ENCODE measurements at places on chromosomes 4 and X. TPM values are rescaled to one million over a fixed set of nuclear protein-coding genes. Genes with fewer than 3 reads are reported as not detected.

Gene DRD5
- 0.83 TPM for total RNA-seq

Gene ITM2A
- 181 TPM for total RNA-seq

Gene KIT
- 18.2 TPM for total RNA-seq

DNA sequence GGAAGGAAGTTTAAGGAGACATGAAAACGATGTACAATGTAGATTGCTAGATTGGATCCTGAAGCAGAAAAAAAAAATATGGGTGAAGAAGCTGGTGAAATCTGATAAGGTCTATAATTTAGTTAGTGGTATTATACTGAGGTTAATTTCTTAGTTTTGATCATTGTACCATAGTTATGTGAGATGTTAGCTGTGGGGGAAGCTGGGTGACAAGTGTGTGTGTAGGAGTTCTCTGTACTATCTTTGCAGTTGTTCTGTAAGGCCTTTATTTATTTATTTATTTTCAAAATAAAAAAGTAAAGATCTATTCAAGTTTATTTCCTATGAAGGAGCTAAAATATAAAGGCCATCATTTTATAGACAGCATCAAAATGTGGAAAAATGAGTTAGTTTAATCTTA lies 12.5 kb upstream of the EXOC1 start:
- H3K36me3 ChIP-seq: no peaks in the 10 kb centered on the region
- H3K27ac ChIP-seq: no peak overlapping the region
- H3K4me3 ChIP-seq: no peak overlapping the region

DNA sequence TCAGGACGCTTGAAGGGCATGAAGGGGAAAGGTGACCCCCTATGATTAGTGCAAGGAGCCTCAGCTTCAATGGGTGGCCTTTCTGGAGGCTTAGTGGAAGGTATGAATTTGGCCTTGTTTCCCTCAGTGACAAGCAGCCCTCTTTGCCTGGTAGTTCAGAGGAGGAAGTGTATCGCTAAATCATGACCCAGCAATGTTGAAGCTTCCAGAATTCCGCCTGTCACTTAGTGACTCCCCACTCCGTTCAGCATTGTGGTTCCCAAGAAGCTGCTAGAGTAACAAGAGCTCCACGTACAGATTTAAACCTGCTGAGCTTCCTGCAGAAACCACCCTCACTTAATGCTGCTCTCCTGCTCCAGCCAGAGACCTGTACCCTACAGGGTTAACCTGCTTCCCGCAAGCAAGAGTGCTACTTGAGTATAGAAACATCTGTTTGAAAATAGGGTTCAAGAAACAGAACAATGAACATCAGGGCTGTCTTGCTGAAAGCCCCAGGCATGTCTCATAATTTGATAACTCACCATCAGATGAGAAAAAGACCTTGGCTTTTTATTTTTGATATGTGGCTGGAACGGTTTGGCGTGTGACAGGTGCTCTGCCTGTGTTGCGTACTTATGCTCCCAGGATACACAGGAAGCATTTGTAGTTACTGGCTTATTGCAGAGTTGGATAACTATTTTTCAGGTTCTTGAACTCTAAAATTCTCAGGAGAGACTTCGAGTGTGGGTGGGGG lies 105.2 kb downstream of the UCHL1 start:
- peaks cover 4% of the 10 kb centered on the region for H3K27me3 ChIP-seq
- H3K36me3 ChIP-seq: no peaks in the 10 kb centered on the region
- H3K4me1 ChIP-seq: peaks cover 28% of the 10 kb centered on the region
- DNase-seq: no peak
- H3K4me3 ChIP-seq: peak overlapping the region; percentile 73

DNA sequence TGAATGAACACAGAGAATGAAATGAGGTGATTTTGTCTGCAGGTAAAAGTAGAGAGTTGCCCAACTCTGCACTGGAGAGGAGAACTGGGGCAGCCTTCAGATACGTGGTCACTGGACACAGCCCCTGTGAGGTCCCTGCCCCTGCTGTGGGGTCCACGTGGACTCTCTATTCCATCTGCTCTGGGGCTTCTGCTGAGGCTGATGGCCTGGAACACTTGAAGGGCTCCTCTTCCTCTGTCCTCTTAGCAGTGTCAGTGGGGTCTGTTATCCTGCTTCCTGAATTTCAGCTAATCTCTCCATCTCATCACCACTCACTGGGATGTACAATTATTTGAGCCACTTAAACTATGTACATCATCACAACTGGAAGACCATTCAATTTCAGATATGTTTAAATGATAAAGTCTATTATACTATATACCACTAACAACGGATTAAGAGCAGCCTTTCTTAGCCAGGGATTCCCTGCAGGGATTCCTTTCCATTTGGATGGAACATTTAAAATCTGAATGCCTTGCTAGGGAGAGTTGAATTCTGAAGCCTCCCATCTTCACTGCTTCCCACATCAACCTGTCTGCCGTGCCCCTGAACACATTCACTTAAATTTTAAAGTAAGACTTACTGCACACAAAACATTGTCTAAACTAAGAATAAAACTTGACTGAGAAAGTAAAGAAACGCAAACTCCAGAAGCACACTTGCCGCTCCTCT lies 74.0 kb downstream of the CC2D2A start:
- no peaks in the 10 kb centered on the region for H3K27me3 ChIP-seq
- peaks cover 13% of the 10 kb centered on the region for H3K36me3 ChIP-seq
- H3K27ac ChIP-seq: no peak overlapping the region

- no peaks in the 10 kb centered on the region for H3K36me3 ChIP-seq
- no peaks in the 10 kb centered on the region for H3K4me1 ChIP-seq
- no peak overlapping the region for H3K27ac ChIP-seq
- no peak overlapping the region for H3K4me3 ChIP-seq
- H3K27me3 ChIP-seq: peaks cover 21% of the 10 kb centered on the region
Observed at GRCh38 chrX:73455171-73455570, 8.3 kb downstream of the CDX4 start.

- H3K4me3 ChIP-seq: no peak overlapping the region
- H3K4me1 ChIP-seq: peaks cover 8% of the 10 kb centered on the region
- no peaks in the 10 kb centered on the region for H3K27me3 ChIP-seq
- no peak overlapping the region for H3K27ac ChIP-seq
- peaks cover 97% of the 10 kb centered on the region for H3K36me3 ChIP-seq
Observed at GRCh38 chr4:1378559-1379231, 27.5 kb downstream of the NKX1-1 start.

DNA sequence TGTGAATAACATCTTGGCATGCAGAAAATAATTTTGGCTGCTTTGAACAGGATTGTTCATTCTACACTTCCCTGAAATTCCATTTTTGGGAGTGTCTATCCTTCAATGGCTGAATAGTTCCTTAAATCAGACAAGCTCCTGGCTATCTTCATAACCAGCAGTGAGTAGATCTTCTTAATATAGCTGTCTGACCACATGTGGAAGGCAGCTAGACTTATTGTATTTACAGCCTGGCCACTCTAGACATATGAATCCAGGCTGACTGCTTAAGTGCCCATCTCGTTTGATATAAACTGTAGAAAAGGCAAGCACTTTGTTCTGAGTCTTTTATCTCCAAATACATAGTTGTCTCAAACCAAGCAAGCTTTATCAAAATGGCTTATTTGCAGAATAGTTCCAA lies 40.0 kb downstream of the PWWP3B start:
- H3K27ac ChIP-seq: no peak overlapping the region
- H3K27me3 ChIP-seq: peaks cover 10% of the 10 kb centered on the region
- no peak for DNase-seq
- no peaks in the 10 kb centered on the region for H3K4me1 ChIP-seq
- no peak overlapping the region for H3K4me3 ChIP-seq
- no peaks in the 10 kb centered on the region for H3K36me3 ChIP-seq

Measured in spinal cord (tissue), 10 donors.